ENCODE measurements at places on chromosomes 6 and 20.

GRCh38 chr20:7305976-7306375 is 538.5 kb downstream of the BMP2 start:
- no peak for DNase-seq

DNA sequence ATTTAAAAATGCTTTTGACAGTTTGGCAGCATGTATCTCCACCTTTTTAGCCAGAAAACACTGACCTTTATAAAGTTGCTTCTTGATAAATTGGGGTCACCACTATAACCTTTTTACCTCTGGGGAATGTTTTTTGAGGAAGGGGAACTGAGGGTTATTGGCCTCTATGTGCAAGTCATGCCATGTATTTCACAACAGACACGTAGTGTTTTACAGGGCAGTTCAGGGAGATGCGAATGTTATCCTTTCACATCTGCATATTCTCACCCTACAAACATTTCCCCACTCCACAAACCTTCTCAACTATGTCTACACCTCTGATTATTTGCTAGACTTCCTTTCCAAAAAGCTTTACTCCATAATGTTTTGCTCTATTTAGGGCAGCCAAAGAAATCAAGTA is 17.0 kb upstream of the SLA2 start:
- no peak for DNase-seq

GRCh38 chr6:119313937-119314884 is 35.4 kb downstream of the MAN1A1 start:
- DNase-seq: no peak

DNA sequence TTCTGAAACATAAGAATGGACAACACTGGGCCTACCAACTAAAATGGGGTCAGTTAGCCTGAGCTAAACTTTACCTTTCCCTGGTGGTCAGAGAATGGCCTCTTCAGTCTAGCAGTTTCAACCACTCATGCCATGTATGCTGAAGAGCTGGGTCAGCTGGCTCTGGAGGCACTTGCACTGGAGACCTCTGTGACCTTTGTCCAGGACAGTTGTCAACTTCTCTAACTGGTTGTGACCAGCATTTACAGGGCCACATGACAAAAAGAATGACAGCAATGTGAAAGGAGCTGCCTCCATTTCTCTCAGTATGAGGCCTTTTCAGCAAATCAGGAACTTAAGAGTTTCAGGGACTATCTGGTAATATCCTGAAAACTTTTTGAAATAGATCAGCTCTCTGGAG is 59.9 kb upstream of the TMEM30A start:
- no peak for DNase-seq

DNA sequence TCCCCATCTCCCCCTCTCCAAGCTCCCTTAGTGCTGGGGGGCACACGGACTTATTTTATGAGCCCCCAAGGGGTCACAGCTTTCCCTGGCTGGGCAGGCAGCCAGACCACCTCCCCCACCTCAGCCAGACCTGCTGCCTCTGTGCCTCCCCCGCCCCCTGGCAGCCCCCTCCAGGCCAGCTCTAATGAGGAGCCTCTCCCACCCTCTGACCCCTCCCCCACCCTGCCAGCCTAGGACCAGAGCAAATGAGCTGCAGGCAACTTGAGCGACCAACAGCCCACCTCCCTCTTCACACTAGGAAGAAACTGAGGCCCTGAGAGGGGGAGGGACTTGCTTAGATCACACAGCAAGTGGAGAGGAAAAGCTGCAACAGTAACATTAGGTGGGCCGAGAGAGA is 1.9 kb downstream of the GDF5 start:
- DNase-seq: no peak

DNA sequence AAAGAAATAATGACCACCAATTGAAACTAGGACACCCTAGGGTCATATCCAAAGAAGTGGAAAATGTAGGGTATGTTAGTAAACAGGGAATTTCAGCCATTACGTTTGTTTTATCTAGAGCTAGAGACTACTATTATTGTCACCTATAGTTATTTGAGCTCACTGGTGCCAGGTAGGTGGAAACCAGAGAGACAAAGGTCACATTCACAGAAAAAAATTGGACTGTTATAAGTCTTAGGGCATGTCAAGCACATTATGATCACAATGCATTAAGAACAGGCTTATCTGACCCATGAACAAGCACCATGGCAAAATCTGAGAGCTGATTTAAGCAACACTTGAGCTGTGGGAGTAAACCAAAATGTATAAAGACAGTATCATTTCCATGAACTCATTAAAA is 530.1 kb upstream of the CITED2 start:
- no peak for DNase-seq

DNA sequence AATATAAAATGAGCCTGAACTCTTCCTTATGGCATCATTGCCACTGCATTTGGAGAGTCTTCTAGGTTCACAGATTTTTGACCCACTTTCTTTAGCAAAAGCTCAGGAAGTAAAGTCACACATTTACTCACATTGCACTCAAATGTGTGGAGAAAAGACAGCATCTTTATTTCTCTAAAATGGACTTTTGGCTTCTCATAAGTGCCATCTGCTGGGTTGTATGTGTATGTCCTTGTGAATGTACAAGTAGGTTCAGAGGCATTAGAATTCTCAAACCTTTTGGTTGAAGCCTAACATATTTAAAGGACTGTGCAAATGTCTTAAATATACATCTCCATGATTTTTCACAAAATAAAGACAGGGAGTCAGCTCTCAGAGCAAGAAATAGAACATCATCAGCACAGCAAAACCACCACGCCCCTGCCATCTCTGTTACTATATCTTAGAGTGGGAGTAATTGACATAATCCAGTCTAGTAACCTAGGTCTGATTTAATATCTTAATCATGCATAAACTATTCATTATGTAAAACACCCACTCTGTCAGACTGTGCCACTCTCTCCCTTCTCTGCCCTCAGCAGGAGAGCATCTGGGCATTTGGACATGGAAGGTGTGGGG is 42.2 kb upstream of the SPTLC3 start:
- no peak for DNase-seq

DNA sequence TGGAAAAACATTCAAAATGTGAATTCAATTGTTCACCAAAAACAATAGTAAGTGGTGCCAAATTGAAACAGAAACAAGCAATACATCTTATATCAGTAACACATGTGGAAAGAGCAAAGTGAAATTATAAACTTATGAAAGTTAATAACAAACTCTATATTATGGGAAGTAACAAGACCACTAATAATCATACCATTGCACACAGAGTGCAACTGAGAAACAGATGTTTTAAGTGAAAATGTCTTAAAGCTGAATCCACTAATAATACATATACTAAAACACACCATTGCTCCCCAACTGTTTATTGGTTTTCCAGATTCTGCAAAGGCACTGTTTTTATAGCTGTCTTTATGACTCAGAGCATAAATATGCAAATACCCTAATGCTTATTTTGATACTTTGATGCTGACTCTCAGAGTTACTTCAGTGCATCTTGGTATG is 292.3 kb downstream of the RFPL4B start:
- DNase-seq: no peak

DNA sequence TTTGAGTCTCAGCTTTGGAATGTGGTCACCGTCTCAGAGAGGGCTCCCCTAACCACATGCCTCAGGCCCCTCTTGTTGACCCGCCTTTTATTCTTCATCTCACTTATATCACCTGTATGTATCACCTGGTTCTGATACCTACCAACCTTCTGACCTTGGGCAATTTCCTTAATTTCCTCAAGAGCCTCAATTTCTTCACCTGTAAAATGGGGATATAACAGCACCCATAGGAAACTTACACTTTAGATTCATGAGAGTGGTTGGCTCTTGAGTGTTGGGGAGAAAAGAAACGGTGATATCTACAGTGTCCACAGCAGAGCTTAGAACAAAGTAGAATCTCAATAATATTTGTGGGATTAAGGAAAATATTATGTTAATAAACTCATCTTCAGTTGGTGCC is 4.0 kb upstream of the DDX27 start:
- no peak for DNase-seq

DNA sequence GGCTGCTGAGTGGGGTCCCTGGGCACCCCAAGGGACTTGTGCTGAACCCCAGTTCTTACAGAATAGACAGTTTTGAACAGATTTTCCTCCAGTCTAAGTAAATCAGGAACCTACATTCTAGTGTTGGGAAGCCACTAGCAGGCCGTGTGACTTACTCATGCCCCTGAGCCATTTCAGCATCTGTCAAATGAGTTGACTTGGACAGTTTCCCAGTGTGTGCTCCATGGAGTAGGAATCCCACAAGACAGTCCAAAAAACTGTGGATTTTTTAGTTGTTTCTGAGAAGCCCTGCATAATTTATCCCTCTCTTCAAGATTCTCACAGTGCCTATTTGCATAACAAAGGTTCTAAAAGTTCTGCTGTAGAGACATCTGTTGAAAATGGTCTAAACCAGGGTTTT is 2.1 kb downstream of the GABRR2 start:
- no peak for DNase-seq

DNA sequence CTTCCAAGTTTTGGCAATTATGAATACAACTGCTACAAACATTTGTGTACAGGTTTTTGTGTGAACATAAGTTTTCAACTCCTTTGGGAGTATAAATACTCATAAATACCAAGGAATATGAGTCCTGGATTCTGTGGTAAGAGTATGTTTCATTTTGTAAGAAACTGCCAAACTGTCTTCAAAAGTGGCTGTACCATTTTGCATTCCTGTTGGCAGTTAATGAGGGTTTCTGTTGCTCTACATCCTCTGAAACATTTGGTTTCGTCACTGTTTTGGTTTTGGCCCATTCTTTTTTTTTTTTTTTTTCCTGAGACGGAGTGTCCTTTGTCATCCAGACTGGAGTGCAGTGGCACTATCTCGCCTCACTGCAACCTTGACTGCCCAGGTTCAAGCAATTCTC is 8.5 kb downstream of the AP5S1 start:
- no peak for DNase-seq

DNA sequence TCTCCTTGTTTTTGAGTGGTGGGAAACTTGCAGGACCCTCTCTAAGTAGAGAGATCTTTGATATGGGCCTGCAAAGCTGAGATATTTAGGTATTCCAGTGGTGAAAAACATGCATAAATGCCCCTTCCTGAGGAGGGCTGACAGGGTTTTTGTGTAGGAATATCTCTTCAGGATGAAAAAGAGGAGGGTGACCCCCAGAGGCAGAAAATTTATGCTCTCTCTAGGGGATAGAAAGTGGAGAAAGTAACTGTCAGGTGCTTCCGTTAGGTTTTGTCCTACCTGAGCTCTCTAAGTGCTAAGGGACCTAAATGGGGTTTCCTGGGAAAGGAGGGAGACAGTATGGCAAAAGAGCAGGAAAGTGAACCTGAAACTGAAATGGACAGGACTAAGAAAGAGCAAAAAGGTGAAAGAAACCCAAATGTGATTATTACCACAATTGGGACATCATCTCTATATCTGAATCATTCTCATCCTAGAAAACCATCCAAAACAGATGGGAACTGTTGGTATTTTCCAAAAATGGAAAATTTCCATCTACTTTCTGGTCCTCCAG is 2.0 kb downstream of the COL19A1 start:
- no peak for DNase-seq

- DNase-seq: no peak
These were observed 210.4 kb upstream of the RNF24 start for GRCh38 chr20:4225745-4226144.

DNA sequence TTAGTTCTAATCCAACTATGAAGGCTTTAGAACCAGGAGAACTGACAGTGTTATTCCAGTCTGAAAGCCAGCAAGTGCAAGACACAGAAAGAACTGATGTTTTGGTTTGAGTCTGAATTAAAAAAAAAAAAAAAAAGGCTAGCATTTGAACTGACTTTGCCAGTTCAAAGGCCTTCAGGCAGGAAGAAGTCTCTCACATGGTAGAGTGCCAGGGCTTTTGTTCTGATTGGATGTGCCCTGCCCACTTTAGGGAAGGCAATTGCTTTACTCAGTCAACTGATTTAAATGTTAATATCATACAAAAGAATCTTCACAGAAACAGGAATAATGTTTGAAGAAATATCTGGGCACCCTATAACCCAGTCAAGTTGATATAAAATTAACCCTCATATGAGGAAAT is 212.2 kb downstream of the HIVEP2 start:
- DNase-seq: no peak

- no peak for DNase-seq
These were observed 37.0 kb downstream of the DLL1 start for GRCh38 chr6:170253910-170254269.

DNA sequence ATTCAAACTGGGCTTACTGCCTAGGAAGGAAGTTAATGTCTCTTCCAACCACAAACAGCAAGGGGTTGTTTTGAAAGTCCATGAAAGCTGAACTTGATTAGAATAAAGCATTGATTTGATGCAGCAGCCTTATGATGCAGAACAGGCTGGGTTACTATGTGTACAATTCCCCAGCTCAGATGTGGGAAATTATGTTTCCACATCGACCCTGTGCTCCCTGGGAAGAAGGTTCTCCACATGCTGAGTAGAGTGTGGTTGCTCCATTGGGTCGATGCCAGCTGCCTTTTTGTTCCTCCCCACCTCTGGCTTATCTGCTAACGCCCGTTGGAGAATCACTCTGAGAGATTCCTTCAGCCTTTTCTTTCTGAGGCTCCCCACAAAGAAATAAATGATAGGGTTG is 1.2 kb downstream of the MAS1L start:
- DNase-seq: no peak

GRCh38 chr6:32045811-32046449 is 7.7 kb downstream of the CYP21A2 start:
- DNase-seq: no peak

GRCh38 chr6:118644007-118644406 is 7.4 kb downstream of the CEP85L start:
- DNase-seq: no peak

DNA sequence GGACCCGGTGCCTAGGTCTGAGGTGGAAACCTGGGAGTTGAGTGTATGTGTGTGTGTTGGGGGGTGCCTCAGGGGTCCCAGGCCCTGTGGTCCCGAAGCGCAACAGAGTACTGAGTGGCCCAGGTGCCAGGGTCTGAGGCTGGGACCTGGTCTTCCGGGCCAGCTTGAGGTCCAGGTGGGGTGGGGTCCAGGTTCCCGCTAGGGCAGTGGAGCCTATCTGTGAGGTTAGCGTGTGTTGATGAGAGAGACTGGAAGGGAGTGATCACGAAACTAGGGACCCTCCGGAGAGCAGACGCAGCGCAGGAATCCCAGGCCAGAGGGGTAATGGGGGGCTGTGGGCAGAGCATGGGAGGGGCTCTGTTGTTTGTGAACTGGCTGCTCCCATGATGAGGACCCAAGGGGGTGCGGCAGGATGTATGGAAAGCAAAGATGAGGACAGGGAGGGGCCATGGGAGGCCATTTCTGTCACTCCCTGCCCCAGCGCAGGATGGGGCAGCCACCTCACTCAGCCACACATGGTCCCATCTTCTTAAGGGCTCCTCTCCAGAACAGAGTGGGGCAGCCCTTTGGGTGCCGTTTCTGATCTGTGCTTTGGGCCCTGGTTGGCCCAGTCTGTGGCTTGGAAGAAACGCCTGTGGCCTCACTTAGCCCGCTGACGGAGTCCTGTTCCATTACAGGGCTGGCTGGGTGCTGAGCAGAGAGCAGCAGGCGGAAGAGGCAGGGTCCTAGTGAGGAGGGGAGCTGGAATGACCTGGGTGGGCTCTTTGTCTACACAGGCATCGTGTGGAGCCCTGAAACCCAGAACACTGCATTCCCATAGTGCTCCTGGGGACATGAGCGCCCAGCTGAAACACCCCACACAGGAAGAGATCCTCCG is 872 bp downstream of the HSPA12B start:
- DNase-seq: no peak

- DNase-seq: no peak
These were observed 32.1 kb downstream of the DAAM2 start for GRCh38 chr6:39824030-39824926.
